Gastrocnemius medialis (tissue), 4 donors: ENCODE measurements at places on chromosomes 6 and 20. TPM values are rescaled to one million over a fixed set of nuclear protein-coding genes. Genes with fewer than 3 reads are reported as not detected.

The ZDHHC14 gene
- total RNA-seq: 5.9 TPM

The DACT2 gene
- not detected for total RNA-seq

The FAM209B gene
- total RNA-seq: not detected

The TDP2 gene
- total RNA-seq: 17.6 TPM

The ME1 gene
- total RNA-seq: 36.8 TPM

The RSPO3 gene
- total RNA-seq: 30.5 TPM
